ENCODE measurements at places on chromosomes 12 and 14.

- no peak for DNase-seq
These were observed 478.5 kb downstream of the NELL2 start for GRCh38 chr12:44397631-44398030.

DNA sequence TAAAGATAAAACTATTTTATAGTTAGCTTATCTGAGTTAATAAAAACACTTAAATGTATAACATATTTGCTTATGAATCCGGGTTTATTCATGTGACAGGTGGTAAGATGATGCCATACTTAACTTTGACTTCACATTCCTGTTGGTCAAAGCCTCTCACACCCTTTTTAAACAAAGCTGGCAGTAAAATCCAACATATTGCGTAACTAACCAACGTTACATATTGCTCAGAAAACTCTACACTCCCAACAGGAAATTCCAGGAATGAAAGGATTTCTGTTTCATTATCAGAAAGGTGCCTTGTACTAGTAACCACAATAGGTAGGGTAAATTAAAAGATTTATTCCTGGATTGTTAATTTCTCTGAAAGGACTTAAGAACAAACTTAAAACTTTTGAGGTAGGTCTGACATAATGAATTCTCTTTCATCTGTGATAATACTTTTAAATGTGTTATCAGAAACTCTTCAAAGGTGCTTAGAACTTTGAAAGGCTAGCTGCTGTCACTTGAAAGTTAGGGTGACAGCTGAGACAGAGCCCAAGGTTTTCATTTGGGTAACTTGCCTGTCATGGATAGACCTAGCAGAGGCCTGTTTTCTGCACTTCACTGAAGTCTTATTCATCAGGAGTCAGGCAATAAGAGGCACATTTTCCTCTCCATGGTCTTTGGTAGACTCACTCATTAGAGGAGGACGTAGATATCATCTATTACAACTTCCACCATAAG is 23.8 kb upstream of the CATSPERB start:
- DNase-seq, result no peak

- no peak for DNase-seq
These were observed 173.8 kb upstream of the MIS18BP1 start for GRCh38 chr14:45426685-45427282.

- no peak for DNase-seq
These were observed 3.7 kb downstream of the HIF1A start for GRCh38 chr14:61699027-61699426.

DNA sequence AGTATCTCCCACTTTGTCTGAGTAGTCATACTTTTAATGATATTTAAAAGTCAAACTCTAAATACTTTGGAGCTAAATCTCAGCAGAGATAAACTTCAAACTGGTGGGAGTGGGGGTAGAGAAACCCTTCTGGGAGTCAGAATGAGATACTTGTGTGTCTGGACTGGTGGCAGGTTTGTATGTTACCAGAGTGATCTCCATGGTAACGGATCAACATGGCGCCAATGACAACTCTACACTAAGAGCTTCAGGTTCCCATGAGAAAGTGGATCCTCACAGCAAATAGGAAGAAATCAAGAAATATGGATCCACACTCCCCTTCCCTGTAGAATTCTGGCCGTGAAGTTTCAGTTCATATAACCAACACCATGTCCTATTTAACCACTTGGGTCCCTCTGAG is 121.9 kb downstream of the ETV6 start:
- no peak for DNase-seq

- no peak for DNase-seq
These were observed 20.9 kb upstream of the GPRC5A start for GRCh38 chr12:12870465-12870864.
